ENCODE measurements at places on chromosomes 1 and 21. TPM values are rescaled to one million over a fixed set of nuclear protein-coding genes. Genes with fewer than 3 reads are reported as not detected.

CAMK2N1 gene
- total RNA-seq = 36.7 TPM

MECR gene
- total RNA-seq = 20.7 TPM

FCRLB gene
- 2.0 TPM for total RNA-seq

GJB5 gene
- total RNA-seq = not detected

AADACL4 gene
- total RNA-seq = not detected

SLC9C2 gene
- total RNA-seq = not detected

Measured in smooth muscle cell of trachea (primary cell).